ENCODE measurements at places on chromosomes 1 and 21.

- DNase-seq: no peak
These were observed 24.6 kb downstream of the SLX9 start for GRCh38 chr21:44964381-44964780.

DNA sequence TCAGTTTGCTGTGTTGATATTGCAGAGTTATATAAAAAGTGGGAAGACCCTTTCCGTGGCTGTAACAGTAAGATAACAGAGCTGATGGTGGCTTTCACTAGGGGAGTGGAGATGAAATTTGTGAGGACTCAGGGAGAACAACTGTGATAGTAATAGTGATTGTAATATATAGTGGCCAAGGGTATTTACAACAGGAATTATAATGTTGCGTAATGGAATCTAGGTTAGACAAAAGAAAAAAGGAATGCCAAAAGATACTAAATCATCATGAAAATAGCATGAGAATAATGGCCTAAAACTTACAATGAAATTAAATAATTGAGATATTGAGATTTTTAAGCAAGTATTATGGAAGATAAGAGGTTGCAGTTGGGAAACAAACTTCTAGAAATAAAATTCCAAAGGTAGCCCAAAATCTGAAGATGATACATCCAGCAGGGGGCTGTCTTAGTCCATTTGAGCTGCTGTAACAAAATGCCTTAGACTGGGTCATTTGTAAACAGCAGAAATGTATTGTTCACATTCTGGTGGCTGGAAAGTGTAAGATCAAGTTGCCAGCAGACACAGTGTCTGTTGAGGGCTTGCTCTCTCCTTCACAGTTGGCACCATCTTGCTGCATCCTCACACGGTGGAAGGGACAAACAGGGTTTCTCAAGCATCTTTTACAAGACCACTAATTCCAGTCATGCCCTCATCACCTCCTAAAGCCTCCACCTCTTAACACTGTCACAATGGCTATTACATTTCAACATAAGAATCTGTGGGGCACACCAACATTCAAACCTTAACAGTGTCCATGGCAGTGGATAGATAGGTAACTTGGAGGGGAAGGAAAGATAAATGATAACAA, 711.2 kb downstream of the MRPL39 start:
- no peak for DNase-seq

- DNase-seq: no peak
These were observed 26.9 kb upstream of the DPYD start for GRCh38 chr1:97947695-97948094.

- DNase-seq: no peak
These were observed 85.0 kb downstream of the PCP4 start for GRCh38 chr21:39952265-39952664.

DNA sequence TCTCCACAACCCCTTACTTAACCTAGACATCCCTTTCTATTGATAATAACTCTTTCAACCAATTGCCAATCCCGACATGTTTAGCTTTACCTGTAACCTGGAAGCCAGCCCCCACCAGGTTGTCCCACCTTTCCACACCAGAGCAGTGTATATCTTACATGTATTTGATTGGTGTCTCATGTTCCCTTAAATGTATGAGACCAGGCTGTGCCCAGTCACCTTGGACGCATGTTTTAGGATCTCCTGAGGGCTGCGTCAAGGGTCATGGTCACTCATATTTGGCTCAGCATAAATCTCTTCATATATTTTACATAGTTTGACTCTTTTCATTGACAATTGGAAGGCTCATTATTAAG, 5.3 kb upstream of the SLC19A1 start:
- DNase-seq: no peak

- peak; percentile 50 for DNase-seq
These were observed 231.3 kb upstream of the VAMP3 start for GRCh38 chr1:7539769-7540175.

GRCh38 chr1:77874804-77875445, 13.5 kb upstream of the NEXN start:
- DNase-seq: peak; percentile 56

- DNase-seq: peak; percentile 12
These were observed 1.7 kb downstream of the KCNK1 start for GRCh38 chr1:233615571-233615970.

GRCh38 chr1:248842781-248843331, 4.8 kb downstream of the ZNF672 start:
- peak; percentile 64 for DNase-seq

GRCh38 chr1:203197625-203198024, 11.1 kb upstream of the CHI3L1 start:
- DNase-seq: no peak

- DNase-seq: no peak
These were observed 36.5 kb downstream of the TSEN15 start for GRCh38 chr1:184088037-184088436.

DNA sequence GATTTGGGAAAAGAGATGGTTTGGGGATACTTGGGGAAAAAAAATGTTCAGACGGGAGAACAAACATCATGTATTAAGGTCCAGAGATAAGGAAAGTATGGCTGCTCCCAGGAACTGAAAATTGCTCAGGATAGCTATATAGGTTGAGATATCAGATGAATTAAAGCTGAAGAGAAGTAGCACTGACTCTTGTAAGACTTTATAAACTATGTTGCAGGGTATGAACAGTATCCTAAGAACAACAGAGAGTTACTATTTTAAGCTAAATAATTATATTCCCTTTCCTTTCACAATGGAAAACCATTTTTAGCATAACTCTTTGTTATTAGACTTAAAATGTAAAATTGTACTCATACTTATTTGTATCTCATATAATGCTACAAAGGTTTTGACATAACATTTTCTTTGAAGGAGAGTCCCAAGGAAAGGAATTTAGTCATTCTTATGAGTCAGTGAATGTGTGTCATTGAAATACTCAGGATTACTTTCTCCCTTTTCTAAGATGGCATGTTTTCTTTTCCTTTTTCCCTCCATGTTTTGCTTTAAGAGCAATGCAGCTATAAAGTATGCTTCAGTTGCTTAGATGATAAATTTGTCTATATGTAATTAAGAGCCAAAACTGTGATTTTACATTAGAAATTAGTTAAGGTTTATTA, 139.4 kb upstream of the KIAA1614 start:
- DNase-seq: peak; percentile 46

DNA sequence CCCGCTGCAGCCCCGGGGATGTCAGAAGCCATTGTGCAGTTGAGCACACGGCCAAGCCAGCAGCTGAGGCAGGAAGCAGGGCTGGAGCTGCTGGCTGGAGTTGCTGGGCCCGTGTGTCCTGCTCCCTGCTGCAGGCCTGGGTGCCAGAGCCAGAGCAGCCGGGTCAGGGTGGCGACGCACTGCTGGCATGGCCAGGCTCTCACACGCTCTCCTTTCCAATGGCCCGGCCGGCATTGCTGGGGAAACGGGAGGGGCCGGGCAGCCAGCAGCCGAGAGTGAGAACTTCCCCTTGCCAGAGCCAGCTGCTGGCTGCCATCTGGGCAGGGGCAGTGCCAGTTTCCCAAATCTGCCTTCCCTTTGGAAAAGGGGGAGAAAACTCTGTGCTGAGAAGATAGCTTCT, 82.4 kb upstream of the PROX1 start:
- DNase-seq: no peak

GRCh38 chr1:4974981-4975685, 320.7 kb downstream of the AJAP1 start:
- no peak for DNase-seq

DNA sequence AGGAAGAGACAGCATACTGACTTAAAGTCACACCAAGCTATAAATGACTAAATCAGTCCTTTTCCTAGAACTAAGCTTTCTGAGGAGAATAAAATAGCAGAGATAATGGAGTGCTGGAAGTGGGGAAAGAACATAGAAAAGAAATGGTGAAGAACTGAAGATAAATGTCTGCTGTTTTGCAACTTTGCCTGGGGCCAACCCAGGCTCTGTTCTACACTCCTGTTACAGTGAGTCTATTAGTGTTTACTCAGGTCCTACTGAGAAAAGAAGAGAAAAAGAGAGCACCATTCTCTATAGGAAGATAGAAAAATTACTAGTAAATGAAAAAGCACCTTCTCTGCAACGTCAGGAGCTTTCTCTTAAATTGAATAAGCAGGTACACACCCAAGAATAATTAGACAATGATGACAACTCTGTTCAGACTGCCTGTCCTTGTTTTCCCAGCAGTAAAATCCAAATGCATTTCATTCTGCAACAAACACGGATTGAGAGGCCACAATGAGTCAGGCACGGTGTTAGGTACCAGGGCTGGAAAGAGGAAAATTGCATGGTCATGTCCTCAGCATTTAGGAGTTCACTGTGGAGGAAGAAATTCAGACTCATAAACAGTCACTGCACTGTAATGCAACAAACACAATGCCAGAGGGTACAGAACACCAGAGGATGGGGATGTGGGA, 139.4 kb upstream of the CAMK1G start:
- DNase-seq: no peak

DNA sequence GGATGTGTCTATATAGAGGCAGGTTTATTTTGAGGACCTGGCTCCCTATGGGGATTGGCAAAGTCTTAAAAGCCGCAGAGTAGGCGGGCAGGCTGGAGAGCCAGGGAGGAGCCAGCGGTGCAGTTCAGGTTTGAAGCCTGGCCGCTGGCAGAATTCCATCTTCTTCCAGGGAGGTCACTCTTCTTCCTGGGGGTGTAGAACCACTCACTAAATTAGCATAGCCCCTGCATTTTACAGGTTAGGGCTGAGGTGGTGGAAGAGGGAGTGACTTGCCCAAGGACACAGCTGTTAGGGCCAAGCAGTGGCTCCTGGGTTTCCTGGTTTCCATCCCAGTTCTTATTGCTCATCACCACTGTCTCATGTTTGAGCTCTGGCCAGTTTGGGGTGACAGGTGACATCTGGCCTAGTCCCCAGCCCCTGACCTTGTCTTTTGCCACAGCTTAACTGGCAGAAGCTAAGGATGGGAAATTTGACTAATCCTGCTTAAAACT, 1.4 kb downstream of the PINK1 start:
- peak; percentile 63 for DNase-seq

GRCh38 chr1:37410105-37410504, 64.3 kb upstream of the ZC3H12A start:
- no peak for DNase-seq

DNA sequence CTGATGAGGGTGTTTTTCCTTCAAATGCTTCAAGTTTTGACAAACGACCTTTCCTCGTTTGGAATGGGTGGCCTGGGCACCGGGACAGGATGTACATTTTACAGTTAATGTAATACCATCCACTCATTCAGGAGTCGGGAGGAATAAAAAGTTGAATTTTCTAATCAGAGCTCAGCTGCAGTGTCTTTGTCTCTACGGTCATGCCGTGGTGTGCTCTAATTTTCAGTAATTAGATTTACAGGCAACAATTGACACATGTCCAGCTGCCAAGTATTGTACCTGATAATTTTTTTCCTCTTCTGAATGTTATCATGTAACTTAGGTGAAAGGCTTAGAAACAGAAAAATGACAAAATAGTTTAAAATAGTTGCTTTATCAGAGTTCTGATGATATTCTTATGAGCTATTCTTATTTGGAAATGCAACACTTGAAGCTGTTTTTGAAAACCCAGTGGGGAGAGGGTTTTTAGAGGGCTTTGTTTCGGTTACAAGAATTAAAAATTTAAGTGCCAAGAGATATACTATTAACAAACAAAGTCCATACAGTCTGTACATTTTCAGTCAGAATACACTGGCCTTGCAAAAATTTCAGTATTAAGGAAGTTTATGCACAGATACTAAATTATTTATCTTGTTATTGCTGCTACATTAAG, 1.0 kb downstream of the CDKN2C start:
- DNase-seq: peak; percentile 9

DNA sequence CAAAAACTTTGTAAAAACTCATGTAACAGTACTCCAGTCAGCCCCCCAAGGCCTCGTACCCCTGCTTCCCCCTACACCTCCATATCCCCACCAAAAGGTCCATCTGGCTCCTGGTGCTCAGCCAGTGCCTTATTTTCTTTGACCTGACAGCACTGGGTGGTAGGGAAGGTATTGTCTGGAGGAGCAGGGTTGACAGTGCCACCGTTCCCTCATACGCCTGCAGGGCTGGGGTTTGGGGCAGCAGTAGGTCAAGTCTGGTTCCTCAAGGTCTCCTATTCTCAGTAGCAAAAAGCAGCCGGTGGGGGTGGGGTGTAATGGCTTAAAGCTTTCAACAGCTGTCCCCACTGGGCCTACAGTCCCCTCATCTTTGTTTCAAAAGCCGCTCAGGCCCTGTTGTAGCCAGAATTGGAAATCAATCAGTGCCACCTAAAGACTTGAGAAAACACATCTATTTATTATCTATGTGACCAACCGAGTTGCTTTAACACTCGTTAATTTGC, 25.3 kb upstream of the TTF2 start:
- no peak for DNase-seq

GRCh38 chr1:87806379-87807094, 477.9 kb downstream of the LMO4 start:
- no peak for DNase-seq

DNA sequence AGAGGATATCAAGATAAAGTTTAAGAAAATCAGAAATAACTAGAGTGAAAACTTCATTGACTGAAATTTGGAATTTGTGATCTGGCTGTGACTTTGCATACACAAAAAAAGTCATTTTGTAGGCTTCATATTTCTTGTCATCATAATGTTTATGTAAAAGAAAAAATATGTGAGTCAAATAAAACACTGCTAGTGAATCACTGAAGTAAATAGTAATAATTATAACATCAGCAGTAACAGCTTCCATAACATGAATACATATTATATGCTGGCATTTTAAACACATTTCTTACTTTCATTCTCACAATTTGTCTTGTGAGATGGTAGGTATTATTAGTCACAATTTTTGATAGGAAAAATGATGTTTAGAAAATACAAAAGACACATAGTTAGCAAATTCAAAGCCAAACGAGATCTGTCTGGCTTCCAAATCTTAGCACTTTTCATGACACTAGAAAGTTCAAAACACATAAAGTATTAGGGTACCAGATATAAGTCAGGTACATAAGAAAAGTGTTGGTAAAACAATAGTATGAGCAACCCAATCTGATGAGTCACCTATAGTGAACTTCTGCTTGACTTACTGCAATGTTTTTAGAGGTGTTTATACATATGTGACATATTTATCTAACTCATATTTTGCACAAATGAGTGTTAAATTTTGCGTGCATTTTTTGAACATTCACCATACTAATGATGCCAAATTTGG, 241.0 kb upstream of the SNX7 start:
- peak; percentile 10 for DNase-seq

Measured in RWPE1 (cell line).